ENCODE measurements at places on chromosomes 5 and 9.

DNA sequence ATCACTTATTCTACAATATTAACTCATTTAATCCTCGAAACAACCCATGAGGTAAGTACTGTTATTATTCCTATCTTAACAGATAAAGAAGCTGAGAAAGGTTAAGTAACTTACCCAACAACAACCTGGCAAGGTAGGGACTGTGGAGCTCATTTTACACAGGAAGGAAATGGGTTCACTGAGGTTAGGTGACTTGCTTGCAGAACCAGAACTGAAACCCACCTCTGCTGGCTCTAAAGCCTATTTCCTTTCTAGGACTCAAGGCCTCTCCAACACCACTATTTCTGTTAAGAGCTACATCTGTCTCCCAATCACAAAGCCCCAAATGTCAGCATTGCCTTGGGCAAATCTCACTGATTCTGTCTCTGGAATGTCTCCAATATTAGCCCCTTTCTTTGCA is 38.9 kb upstream of the IFNK start:
- DNase-seq: peak; percentile 16

- DNase-seq: no peak
Observed at GRCh38 chr9:134336228-134336627, 10.0 kb downstream of the RXRA start.

GRCh38 chr9:5002811-5003210 is 17.7 kb downstream of the JAK2 start:
- DNase-seq: no peak

DNA sequence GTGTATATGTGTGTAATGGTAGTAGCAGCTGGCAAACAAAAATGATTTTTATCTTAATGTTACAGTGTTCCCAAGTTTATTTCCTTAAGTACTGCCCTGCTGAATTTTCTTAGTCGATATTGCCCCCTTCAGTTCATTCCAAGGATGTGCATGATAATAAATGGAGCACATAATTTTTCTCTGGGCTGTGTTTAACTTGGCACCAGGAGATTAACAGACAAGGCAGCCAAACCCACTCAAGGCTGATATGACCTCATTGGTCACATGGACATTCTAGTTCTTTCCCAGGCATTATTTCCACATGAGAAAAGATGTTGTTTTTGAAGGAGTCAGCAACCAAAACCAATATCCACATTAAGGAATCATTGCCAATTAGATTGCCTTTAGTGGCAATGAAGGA is 61.8 kb downstream of the COX7C start:
- DNase-seq: peak; percentile 33

- DNase-seq: peak; percentile 61
Observed at GRCh38 chr9:38621434-38622287, 1.3 kb upstream of the ANKRD18A start.

DNA sequence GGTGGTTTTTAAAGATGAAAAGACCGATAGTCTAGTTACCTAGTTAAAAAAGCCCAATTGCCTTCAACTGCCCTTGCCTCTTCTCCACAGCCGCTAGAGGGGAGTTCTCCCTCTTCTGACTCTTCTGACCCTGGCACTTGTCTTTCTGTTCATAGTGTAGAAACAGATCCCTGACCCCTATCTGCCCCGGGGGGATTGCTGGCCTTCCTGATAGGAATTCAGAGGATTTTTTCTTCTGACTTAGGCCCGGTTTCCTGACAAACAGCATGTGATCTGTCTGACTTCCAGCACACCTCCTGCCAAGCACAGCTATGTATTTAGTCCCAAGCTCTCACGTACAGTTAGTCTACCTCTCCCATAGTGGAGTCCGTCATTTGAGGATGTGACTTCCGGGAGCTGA is 5.0 kb upstream of the TMEM268 start:
- no peak for DNase-seq
